Esophagus squamous epithelium (tissue), 5 donors: ENCODE measurements at places on chromosomes 3 and 15.

DNA sequence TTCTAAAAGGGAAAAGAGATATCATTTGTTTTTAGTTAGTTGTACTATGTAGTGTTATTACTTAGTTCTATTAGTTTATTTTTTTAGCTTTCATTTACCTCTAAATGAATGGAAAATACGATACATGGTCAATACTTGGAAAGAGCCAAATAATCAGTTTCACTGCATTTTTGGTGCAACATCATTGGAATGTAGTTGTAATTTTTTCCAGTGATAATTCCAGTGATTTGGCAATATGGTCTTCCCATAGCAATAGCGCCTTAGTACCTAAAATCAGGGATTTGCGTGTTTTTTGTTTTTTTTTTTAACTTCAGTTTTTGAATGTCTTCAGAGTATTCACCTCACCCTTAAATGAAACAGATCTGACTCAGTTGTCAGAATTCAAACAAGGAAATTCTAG, 41.8 kb downstream of the RAB8B start:
- no peak for DNase-seq

DNA sequence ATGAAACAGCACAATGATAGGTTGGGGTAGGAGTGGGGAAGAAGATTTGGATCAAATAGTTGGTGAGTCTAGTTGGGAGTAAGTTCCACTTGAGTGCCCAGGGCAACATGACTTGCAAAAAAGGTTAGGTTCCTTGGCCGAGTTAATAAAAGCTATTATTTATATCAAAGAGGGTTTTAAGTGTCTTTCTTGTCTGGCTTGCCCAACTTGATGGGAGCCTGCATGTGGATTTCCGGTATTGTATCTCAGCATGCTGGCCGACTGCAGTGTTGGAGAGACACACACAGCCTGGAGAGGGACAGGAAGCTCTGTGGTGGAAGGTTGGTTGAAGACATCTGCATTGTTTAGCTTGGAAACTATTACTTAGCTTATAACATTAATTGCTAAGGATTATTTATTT, 449.5 kb upstream of the TBL1XR1 start:
- DNase-seq: no peak

GRCh38 chr3:101998256-101998926, 149.1 kb downstream of the NFKBIZ start:
- DNase-seq: no peak

GRCh38 chr3:69770219-69770618, 31.0 kb downstream of the MITF start:
- no peak for DNase-seq

DNA sequence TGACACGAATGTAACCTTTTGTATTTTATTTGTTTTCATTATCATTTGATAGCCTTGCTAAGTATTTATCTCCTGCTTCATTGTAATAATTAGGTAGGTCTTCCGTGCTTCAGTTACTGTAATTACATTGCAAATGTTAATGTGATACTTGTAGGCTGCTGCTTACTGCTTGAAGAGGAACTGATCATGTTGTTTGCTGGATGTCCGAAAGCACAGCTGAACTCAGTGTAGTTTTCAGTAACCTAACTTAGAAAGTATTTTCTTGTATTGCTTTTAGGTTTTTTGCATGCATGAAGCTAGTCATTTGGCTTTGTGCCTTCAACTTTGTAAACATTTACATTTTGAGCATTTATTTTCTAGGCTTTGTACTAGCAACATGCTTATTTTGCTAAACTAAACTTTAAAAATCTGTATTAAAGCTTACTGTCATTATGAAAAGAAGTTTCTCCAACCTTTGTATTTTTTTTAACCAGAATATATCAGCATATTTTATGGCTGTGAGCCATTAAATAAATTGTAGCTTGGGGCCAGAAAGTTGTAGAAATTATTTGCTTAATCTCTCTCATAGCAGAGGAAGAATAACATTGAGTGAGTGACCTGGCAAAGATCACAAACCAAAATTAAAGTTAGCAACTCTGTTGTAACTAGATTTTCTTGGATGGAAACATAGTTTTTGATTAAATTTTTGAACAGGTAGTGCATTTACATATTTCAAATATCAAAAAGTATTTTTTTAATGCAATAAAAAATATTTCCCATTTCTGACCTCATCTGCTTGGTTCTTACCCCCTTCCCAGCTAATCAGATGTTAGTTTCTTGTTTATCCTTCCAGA, 30.7 kb downstream of the SACM1L start:
- DNase-seq: no peak

DNA sequence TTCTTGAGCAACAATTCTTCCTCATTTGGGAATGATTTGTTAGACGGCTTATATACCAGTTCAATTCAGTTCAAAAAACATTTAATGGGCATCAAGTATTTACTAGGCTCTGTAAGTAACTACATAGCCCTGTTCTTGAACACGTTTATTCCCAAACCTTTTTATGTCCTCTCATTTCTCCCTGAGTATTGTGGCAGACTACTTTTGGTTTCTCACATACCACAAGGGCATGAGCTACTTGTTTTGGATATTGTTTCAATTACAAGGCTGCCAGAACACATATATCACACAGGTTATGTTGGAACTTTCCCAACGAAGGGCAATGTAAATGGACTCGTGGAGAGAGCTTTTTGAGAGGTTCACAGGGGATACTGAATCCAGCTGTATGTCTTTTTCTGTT, 363.8 kb upstream of the NAALADL2 start:
- no peak for DNase-seq
